T-helper 17 cell (primary cell): ENCODE measurements at places on chromosomes 1 and 21.

- no peak for DNase-seq
Measured at GRCh38 chr1:5513846-5514526, 478.2 kb downstream of the NPHP4 start.

DNA sequence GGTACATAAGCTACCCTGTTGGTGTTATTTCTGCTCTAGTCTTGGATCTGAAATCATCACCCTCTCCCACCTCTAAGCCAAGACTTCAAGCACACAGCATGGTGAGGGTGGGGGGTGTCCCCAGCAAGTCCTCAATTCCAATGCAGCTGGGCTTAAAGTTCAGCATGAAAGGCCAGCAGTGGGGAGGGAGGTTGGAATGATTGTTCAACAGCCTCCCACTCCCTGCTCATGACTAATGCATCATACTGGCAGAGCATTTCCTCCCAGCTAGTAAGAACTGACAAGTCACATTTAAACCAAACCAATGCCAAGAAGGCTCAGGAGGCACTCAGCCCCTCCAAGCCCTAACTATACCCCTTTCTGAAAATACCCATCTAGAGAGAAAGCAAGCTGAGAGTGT lies 50.1 kb downstream of the TIAM1 start:
- no peak for DNase-seq

- no peak for DNase-seq
Measured at GRCh38 chr21:30014886-30015285, 75.1 kb upstream of the GRIK1 start.

DNA sequence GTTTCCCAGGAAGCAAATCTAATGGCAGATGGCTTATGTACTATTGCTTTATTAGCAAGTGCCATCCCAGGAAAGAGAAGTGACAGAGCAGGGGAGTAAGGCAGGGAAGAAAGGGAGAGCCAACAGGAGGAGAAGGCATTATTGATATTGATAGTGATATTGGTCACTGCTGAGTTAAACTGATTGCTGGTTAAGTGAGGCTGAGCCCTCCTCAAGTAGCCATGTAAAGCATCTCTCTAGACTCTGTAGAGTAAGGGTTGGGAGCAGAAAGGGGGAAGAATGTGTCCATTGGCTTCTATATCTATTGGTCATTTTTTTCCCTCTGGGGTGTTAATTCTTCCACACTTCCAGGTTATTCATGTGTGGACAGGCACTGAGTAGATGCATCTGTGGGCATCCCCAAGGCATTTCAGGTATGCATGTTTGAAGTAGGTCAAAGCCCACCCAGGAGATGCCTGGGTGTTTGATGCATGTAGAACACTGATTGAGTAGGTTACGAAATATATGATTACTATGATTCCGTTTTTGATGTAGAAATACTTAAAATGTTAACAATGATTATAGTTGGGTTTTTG lies 290.5 kb upstream of the DPYD start:
- DNase-seq: no peak

DNA sequence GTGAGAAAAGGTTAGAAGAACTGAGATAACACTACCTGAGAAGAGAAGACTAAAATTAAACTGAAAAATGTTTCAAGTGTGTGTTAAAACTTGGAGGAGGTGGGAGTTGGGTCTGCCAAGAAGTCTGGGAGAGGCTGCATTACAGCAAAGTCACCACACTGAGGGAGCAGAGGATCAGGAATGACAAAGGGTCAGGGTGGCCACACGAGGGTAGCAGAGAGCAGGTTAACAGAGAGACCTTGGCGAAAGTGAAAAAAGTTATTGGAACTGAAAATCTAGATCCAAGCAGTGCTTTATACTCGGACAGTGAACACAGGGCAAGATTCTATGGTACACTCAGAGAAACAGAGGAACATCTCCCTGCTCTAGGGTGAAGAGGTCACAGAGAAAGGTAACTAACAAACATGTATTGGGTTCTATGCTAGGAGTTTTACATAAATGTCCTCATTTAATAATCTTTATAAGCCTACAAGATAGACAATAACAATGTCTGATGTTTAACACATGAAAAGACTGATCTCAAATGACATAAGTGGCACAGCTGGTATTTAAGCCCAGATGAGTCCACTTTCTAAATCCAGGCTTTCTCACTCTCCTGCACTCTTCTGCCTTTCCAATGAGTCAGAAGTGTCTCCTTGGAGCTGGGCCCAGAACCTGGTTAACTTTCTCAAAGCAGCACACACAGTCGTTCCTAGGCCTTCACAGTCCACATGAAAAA lies 10.3 kb upstream of the CADM3 start:
- DNase-seq: peak; percentile 23

- DNase-seq: no peak
Measured at GRCh38 chr21:41640748-41641509, 125.9 kb downstream of the RIPK4 start.

GRCh38 chr1:156961709-156962108 lies 41.3 kb downstream of the LRRC71 start:
- peak; percentile 21 for DNase-seq

- no peak for DNase-seq
Measured at GRCh38 chr1:223330466-223330865, 33.5 kb downstream of the SUSD4 start.

DNA sequence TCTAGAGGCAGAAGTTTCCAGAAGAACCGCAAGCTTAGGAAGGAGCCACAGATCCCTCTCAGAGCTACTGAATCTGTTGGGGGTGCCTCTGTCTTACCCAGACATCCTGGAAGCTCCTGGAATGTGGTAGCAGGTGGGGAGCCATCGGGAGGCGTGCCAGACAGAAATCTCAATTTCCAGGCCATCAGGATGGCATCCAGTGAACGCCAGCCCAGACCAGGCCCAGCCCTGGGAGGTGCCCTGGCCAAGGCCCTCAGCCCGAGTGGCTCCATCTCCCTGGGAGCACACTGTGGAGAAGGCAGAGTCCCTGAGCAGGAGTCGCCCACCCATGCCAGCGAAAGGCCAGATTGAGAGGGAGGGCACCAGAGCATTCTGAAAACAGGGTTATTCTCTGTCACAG lies 2.5 kb downstream of the ABCA4 start:
- DNase-seq: no peak

DNA sequence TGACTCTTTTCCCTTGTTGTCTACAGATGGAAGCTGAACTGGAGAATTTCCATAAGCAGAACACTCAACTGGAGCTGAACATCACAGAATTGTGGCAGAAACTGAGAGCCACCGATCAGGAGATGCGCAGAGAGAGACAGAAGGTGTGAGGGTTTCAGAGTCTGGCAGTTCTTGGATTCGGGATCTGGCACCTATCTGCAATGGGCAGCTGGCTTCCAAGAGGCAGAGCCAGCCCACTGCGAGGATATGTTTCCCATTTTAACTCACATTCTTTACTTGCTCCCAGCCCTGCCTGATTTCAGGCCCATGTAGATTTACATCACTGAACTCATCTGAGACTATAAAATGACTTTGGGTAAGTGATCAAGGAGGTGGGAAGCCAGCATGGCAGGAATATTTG lies 37.3 kb upstream of the TMEM125 start:
- DNase-seq: no peak

DNA sequence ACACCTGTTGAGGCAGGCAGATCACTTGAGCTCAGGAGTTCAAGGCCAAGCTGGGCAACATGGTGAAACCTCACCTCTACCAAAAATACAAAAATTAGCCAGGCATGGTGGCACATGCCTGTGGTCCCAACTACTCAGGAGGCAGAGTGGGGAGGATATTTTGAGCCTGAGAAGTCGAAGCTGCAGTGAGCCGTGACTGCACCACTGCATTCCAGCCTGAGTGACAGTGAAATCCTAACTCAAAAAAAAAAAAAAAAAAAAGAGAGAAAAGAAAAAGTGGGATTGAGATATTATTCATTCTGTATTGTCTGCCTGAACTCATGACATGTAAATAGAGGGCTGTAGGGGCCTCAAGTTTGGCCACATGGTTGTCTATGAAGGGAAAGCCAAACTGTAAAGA lies 37.3 kb downstream of the WNT2B start:
- no peak for DNase-seq

GRCh38 chr1:212651977-212652376 lies 43.4 kb downstream of the ATF3 start:
- DNase-seq: no peak

DNA sequence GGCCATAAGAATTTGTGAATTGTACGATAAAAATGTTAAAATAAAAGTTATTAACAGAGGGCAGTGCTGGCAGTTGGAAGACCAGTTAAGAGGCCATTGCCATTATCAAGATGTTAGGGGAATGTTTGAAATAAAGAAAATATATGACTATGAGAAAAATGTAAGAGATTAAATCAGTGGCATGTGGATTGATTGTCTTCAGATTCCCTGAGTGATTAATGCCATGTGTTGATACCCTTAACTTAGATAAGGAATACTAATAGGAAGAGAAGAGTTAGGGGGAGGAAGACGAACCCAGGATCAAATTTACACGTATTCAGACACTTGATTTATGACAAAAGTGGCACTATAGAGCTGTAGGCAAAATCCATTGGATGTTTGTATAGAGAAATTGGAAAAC lies 155.8 kb downstream of the PIK3R3 start:
- no peak for DNase-seq

DNA sequence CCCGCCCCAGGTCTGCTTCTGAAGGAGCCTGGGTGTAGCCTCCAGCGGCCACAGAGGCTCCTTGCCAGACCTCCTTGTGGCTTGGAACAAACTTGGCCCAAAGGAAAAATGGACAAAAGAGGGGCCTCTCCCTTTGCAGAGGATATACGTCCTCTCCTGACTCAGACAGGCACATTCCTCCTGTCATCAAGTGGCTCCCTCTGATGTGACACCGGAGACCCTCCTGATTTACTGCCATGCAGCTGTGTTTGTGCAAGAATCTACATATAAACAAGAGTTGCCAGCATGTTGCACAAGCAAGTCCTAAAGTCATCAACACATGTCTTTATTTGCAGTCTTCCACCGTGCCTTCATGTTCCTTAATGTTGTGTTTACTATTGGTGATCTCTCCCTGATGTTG lies 54.1 kb upstream of the F3 start:
- DNase-seq: no peak

- DNase-seq: no peak
Measured at GRCh38 chr1:38047603-38048141, 1.1 kb upstream of the POU3F1 start.

- no peak for DNase-seq
Measured at GRCh38 chr1:214469290-214469689, 82.1 kb downstream of the PTPN14 start.

- DNase-seq: no peak
Measured at GRCh38 chr1:94258873-94259331, 21.5 kb upstream of the ARHGAP29 start.

- no peak for DNase-seq
Measured at GRCh38 chr1:154000420-154000819, 9.9 kb downstream of the RPS27 start.

DNA sequence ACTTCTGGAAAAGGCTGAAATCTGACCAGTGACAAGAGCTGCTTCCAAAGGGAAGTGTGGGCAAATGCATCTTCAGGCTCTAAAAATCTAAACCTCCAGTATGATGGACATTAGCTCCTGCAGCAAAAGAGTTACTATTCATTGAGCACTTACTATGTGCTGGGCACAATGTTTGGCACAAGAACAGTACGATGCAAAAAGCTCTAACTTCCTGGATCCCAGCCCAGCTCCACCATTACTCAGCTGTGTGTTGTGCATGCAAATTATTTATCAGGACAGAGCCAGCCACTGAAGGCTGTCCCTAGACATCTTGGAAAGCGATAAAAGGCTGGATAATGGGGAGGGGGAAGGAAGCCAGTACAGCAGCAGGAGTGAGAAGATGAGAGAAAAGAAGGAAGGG lies 143.5 kb downstream of the ELAVL4 start:
- no peak for DNase-seq

DNA sequence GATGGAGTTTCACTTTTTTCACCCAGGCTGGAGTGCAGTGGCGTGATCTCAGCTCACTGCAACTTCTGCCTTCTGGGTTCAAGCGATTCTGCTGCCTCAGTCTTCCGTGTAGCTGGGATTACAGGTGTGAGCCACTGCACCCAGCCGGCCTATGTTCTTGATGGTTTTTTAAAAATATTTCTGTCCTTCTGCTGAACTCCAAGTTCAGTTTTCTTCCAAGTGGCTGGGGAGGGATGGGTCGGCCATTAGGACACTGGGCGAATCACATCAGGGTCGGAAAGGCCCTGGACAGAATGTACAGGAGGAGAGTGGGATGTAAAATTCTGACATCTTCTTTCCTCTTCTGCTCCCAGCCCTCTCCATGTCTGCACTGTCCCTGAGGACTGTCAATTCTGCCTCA lies 289.6 kb downstream of the PTPRU start:
- DNase-seq: no peak

- DNase-seq: no peak
Measured at GRCh38 chr21:17903929-17904639, 84.9 kb upstream of the C21orf91 start.

DNA sequence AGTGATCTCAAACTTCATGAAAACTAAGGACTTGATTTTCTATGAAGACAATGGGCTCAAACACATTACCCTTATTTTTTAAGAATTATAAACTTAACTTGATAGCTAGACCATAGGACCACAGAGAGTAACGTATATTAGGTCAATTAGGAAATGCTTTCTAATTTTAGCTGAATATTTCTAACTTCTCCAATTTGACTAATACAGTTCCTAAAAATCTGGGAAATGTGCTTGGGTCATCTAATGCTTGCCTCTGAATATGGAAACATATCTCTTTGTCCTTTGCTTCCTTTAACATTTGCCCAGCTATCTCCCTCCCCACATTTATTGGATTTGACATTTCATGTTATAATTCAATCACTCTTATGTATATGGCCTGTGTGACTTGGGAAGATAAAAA lies 141.4 kb downstream of the LHX8 start:
- DNase-seq: no peak

GRCh38 chr1:233295975-233296322 lies 424 bp upstream of the PCNX2 start:
- no peak for DNase-seq

GRCh38 chr1:178122283-178122682 lies 28.4 kb downstream of the RASAL2 start:
- DNase-seq: no peak

DNA sequence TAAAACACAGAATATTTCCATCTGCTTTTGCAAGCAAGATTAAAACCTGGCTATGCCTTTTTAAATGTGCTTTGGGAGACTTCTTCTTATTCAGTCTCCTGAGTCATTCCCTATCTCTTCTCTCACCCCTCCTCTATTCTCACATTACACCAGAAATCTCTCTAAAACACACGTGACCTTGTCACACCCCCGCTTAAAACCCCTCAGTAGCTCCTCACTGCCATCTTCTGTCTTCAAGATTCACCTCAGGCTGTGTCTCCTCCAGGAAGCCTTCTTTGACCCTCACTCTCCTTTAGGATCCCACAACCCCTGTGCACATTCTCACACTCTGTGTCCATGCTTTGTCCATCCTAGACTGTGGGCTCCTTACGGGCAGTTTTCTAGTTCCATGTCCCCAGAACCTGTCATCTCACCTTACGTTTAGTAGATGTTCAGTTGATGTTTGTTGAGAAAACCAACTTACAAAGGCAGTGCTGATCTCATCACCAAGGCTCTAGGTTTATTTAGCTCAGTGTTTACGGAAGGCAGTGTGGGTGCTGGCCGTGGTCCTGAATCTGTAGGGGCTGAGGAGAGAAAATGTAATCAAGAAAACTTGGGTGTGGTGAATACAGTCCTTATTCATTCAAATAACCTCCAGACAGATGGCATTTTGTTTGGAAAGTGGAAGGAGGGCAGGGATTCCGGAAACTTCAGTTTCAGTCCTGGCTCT lies 143.5 kb downstream of the DMRTA2 start:
- DNase-seq: no peak

- no peak for DNase-seq
Measured at GRCh38 chr21:43778469-43779335, 2.6 kb upstream of the CSTB start.
